ENCODE measurements at places on chromosomes 16 and 17.

- no peak for DNase-seq
Measured at GRCh38 chr17:82243648-82244412, 15.0 kb downstream of the SLC16A3 start.

GRCh38 chr17:64459284-64459747 lies 10.4 kb downstream of the MILR1 start:
- peak; percentile 60 for DNase-seq

DNA sequence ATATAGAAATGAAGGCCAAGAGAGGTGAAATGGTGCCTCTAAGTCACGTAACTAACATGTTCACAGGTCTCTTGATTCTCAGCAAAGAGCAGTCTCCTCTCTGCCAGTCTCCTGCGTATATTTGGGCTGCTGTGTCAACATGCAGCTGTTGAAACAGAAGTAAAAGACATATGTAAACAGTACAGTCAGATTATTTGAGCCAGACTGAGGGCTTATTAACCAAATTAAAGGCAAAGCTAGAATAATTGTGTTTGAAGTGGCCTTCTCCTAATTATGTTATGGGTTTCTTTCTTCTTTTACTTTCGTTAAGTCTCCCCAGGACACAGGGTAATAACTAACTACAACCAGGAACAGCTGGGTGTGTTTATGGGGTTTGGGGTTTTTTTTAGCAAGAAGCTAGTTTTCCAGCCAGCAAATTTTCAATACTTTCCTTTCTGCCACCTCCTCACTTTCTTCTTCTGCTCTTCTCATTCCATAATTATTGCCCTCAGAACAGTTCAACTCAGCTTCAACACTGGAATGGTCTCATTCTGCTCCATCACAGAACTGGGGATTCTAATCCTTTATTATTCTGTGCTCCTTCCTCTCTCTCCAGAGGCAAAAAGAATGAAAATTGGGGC lies 18.4 kb downstream of the G6PC1 start:
- DNase-seq: no peak

DNA sequence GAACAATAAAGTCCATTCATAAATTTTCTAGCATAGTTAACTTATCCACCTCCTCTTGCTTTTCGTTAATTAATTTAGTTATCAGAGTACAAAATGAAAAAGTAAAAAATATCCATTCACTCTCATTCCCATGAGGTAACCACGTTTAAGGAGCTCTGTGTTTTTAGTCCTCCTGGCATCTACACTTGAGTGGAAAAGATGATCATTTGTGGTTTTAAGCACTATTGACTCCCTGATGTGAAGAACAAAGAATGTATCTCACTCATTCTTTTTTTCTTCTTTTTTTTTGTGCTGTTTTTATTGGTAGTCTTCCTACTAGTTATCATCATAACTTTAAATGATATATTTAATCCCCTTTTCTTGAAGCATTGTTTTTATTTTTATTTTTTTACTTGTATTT lies 26.1 kb downstream of the QPRT start:
- DNase-seq: no peak

DNA sequence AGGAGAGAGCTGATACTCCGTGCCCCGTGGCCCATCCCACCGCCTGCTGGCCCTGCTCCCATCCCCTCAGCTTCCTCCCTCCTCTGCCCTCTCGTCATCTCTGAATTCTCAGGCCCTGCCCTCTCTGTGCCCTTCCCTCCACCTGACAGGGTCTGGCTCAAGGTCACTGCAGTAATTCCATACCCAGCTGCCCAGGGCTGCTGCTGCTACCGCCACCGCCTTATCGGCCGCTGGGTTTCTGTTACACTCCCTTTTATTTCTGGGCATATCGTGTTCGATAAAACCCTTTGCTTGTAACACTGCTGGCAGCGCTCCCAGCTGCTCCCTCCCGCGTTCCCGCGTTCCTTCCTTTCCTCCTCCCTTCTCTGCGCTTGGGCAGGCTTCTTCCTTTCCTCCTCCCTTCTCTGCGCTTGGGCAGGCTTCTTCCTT lies 1.2 kb downstream of the EPN3 start:
- DNase-seq: no peak

GRCh38 chr17:79600681-79601131 lies 10.1 kb downstream of the RBFOX3 start:
- DNase-seq: no peak

GRCh38 chr16:14549789-14550153 lies 80.3 kb downstream of the PARN start:
- DNase-seq: no peak

GRCh38 chr16:12708266-12708665 lies 95.4 kb downstream of the CPPED1 start:
- no peak for DNase-seq

GRCh38 chr17:57727630-57728175 lies 17.4 kb downstream of the CCDC182 start:
- DNase-seq: no peak

DNA sequence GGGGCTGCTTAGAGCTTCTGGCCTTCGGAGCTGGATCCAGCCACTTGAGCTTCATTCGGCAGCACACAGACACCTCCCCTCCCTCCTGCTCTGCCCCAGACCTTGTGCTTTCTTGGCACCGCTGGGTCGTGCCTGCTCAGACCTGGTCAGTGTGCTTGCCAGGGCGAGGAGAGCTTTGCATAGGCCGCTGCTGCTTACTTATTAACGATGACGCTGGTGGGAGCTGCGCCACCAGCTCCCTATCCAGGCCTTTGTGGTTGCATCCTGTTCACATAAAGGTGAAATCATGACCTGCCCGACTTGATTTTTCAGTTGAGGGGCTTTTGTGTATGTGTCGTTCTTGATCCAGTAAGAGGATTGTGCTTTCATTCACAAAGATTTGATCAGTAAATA lies 101.1 kb downstream of the MSI2 start:
- no peak for DNase-seq

DNA sequence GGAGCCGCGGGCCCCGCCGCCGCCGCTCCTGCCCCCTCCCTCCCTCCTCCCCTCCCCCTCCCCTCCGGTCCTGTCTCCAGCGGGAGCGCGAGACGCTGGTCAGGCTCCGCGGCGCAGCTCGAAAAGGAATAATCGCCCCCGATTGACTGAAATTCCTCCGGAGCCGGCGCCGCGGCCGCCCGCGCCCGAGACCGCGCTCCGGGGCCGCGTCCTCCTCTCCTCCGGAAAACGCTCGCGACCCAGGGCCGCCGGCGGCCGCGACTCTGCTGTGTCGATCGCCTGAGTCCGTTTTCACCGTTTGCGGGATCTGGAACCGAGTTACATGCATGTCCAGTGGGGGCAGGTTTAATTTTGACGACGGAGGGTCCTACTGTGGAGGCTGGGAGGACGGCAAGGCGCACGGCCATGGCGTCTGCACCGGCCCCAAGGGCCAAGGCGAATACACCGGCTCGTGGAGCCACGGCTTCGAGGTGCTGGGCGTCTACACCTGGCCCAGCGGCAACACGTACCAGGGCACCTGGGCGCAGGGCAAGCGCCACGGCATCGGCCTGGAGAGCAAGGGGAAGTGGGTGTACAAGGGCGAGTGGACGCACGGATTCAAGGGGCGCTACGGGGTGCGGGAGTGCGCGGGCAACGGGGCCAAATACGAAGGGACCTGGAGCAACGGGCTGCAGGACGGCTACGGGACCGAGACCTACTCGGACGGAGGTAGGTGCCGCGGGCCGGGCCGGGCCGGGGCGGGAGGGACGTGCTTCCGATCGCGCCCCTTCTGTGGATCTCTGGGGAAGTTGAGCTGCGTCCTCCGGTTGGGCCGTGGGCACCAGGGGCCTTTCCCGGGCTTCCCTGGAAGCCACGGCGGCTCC lies 744 bp downstream of the JPH3 start:
- DNase-seq: no peak

DNA sequence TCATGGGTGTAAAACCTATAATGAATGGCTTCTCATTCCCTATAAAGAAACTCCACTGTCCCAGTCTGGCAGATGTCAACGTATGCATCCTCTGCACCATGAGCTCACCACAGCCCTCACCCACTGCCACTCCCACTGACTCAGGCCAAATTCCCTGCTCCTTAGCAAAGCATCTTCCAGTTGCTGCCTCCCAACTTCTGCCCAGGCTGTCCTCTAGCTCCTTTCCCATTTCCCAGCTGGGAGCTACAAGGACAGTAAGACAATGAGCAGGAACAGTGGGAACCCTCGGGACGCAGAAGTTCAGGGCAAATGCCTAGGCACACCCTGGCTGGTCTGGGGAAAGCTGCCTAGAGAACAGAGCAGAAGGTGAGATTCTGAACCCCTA lies 9.1 kb upstream of the THAP11 start:
- DNase-seq: peak; percentile 66

DNA sequence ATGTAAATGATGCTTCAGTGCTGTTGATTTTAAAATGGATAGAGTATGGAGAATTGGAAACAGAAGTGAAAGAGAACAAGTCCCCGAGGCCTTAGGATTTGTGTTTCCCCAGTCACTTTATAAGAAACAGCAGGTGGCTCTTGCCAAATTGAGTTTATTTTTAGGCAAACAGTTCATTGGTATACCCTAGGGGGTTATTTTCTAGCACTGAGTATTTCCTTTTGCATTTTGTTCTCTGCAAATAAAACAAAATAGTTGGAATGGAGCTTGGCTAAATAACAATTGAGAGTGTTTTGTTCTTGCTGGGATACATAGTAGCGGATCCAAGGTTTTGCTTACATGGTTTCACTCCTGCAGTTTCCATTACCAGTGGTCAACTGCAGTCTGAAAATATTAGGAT lies 591.1 kb upstream of the C16orf82 start:
- no peak for DNase-seq

GRCh38 chr17:48247038-48247437 lies 139.5 kb downstream of the SNX11 start:
- no peak for DNase-seq

DNA sequence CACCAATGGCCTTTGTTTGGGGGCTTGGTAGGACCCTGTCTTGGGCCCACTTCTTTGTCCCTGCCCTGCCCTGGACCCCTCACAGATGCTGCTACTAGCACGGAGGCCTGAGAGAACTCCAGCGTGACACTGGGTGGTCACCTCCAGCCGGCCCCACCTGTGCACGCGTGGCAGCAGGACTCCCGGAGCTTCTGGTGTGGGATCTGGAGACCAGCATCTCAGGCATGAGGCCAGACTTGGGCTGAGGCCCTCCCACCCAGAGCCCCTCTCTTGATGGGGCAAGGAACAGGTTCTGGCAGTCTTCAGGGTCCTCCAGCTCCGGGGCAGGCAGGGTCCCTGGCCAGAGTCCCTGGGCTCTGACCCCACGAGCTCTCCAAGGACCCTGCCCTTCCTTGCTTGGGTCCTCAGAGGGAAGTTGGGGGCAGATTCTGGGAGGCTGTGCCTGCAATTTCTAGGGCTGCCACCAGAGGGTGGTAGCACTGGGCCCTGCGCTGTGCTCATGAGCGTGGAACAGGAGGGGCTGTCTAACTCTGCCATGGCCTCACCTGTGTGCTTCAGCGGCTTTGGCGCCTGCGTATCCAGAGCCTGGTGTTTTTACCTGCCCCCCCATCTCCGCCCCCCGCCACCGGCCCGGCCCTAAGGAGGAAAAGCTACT lies 3.1 kb upstream of the BAIAP3 start:
- DNase-seq: no peak

DNA sequence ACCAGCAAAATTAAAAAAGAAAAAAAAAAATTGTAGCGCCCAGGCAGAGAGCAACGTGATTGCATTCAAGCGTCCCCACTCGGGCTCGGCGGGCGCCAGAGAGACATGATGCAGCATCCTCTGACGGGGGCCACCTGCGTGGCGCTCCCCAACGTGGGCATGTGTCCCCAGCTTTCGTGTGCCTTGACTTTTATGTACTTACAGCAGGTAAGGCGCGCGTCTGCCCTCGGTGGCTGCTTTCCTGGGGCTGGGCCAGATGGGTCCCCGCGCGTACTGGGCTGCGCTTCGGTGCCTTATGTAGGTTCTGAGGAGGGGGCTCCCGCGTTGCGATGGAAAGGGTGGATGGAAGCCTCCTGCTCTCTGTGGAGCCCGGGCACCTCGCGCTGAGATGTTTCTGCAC lies 28.4 kb upstream of the RBFOX1 start:
- DNase-seq: no peak

DNA sequence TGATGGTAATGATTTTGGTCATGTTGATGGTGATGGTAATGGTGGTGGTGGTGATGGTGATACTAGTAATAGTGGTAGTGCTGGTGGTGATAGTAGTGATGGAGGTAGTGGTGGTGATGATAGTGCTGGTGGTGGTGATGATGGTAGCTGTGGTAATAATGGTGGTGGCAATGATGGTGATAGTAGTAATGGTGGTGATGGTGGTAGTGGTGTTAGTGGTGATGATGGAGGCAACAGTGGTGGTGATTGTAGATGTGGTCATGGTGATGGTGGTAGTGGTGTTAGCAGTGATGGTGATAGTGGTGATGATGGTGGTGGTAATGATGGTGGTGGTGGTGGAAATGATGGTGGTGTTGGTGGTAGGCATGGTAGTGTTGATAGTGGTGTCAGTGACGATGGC lies 127.0 kb upstream of the RPL38 start:
- no peak for DNase-seq

DNA sequence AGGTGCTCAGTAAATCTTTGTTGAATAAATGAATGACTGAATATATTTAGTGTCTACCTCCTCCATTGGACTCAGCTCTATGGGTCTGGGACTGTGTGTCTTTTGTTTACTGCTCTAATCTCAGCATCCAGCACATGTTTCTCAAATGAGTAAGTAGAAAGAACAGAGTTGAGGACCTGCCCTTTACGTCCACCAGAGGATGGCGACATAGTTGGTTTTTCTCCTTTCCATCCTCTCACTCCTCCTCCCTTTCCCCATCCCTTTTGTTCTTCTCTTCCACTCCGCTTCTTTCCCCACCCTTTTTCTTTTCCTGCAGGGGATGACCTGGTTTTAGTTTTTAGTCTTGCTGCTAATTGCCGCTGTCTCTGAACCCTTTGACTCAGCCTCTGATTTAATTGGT lies 12.1 kb upstream of the CHP2 start:
- no peak for DNase-seq

DNA sequence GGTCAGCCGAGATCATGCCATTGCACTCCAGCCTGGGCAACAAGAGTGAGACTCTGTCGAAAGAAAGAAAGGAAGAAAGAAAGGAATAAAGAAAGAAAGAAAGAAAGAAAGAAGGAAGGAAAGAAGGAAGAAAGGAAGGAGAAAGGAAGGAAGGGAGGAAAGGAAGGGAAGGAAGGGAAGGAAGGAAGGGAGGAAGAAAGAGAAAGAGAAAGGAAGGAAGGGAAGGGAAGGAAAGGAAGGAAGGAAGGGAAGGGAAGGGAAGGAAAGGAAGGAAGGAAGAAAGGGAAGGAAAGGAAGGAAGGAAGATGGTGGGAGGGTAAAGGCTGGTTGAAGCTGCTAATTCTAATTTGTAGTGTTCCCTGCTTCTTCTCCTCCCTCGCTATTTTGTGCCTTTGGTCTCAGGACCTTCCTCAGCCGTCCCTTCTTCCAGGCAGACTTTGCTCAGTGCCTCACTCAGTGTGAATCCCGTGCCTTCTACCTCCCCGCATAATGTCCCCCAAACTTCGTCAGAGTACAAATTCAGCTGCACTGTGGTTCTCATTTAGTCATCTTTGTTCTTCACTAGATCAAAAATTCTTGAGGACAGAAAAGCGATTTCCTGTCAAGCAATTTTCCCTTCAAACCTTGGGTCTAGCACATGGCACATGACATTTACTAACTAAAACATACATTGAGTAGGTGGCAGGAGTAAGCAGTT lies 31.1 kb upstream of the PAFAH1B1 start:
- DNase-seq: no peak

GRCh38 chr17:73436954-73437353 lies 125.2 kb upstream of the CDC42EP4 start:
- DNase-seq: no peak

GRCh38 chr16:75495076-75495674 lies at the start of gene CHST6:
Gene CHST6, minus strand, starts transcription at chr16:75495441. Its CDS starts 15,613 bp downstream, at chr16:75479828.
- no peak for DNase-seq
